ENCODE measurements at places on chromosomes 3 and 15. TPM values are rescaled to one million over a fixed set of nuclear protein-coding genes. Genes with fewer than 3 reads are reported as not detected.

Gene POMGNT2
- 20.9 TPM for polyA plus RNA-seq

Gene ISLR2
- polyA plus RNA-seq = 1.6 TPM

Gene AGTR1
- polyA plus RNA-seq = 23.0 TPM

Gene CRELD1
- polyA plus RNA-seq = 80.5 TPM

Gene MRAS
- 33.5 TPM for polyA plus RNA-seq

Gene EXD1
- polyA plus RNA-seq = not detected

Gene ACTC1
- 1.5 TPM for polyA plus RNA-seq

- no peak for DNase-seq
Observed at GRCh38 chr15:72511536-72511935, 37.4 kb downstream of the ARIH1 start.

DNA sequence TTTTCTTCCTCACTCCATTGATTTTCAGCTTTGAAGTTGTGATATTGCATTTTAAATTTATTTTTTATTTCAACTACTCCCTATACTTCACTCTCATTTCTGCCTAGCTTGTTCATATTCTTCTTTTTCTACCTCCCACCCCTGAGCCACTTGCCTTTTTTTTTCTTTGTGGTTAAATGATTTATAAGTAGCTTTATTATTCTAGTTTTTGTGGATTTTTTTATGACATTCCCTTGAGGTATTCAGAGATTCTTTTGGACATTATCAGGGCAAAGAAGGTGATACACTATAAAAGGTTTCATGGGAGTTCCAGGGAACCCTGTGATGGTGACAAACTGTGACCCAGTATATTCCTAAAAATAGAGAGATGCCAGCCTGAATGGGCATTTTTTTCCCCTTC, 3.3 kb downstream of the C15orf61 start:
- no peak for DNase-seq

DNA sequence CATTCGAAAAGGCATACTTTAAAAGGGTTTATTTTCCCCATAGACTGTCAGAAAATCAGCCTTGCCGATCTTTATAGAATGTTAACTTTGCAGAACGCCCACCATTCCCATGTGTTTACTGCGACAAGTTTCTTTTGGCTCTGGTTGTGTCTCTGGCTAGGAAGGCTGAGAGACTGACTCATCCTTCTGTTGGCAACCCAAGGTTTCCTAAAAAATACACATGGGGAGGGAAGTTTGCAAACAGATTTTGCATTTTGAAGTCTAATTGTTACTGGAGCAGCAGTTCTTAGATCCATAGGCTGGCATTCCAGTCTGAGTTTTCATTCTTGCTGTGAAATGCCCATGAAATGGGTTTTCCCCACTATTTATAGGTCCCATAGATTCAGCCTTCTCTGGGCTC, 37.9 kb upstream of the MINAR1 start:
- no peak for DNase-seq

GRCh38 chr3:81105789-81106488, 655.5 kb downstream of the GBE1 start:
- no peak for DNase-seq

DNA sequence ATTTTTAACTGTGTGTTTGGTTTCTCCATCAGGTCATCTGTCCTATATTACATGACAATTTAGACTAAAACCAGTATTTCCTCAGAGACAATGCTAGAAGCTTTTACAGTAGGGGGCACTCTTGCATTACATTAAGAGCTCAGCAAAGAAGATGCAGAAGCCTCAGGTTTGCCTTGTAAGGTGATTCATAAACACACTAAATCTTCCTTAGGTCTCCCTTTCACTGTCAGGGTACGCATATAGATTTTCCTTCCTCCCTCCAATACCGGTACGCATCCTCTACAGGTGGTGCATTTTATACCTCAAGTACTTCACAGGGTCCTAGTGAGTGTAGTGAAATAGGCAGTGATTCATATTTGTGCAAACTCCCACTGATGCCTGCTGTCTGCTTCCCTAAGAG, 46.5 kb downstream of the CD86 start:
- DNase-seq = peak; percentile 28

DNA sequence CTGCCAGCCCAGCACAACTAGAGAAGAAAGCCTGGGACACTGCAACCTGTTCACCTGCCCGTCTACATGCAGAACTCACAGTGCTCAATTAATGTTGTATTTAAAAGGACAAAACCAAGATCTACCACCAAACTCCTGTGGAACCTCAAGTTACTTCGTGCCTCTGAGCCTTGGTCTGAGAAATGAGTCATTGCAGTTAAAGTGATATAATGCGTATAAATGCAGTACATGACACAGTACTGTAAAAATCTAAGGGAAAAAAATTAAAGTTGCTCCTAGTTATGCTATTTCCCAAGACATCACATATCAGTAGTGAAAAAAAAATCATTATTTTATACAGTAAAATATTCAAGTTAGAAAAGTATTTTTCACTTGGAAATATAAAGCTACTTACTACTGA, 138.9 kb downstream of the ZIC4 start:
- no peak for DNase-seq

DNA sequence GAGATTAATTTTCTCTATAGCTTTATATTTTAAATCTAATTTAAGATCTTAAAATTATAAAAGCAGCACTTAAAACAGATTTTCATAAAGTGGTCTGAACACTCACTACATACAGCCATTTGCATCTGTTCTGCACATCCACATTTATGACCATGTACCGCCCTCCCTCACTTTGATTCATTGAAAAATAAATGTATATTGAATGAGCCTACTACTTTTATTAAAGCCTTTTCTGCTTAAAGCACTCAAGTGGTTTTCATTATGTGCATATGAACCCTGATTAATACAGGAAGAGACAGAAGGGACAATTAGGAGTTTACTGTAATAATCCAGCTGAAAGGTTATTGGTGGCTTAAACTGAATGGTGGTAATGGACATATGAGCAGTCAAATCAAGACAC, 129.4 kb downstream of the DLG1 start:
- no peak for DNase-seq

GRCh38 chr3:95442766-95443165, 1371.6 kb upstream of the EPHA6 start:
- DNase-seq = no peak

GRCh38 chr15:42385206-42385979, 26.1 kb downstream of the CAPN3 start:
- DNase-seq = no peak

- DNase-seq = no peak
Observed at GRCh38 chr3:128439226-128439625, 27.5 kb downstream of the DNAJB8 start.

DNA sequence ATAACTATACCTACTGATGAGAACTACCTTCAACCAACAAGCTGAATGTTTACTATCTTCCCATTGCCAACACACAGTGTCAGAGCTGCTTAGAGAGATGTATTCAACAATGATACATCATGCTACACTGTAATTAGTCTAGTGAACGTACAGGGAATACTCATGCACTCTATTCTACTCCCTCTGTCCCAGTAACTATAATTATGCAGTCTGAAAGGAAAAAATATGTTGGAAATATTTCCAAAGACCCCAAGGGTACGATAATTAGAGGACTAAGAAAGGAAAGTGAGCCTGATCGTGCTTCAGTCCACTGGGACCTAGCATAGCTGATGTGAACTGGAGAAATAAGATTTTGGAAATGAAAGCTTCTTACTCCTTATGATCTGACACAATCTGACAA, 36.9 kb upstream of the FSIP1 start:
- DNase-seq = no peak

DNA sequence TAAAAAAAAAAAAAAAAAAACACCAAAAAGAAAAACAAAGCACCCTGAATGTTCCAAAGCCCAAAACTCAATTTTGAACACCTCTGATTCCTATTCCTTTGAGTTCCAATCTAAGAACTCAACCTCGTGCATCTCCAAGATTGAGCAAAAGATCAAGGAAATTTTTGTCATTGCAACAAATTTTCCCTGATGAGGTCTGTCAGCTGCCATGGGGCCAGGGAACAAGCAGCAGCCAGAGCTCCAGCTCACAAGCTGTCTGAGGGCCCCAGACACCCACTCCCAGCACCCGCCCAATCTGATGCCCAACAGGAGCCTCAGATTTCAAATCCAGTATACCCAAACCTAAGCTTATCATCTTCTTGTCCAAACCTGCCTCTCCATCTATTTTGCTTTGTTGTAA, 87.6 kb upstream of the ACP3 start:
- DNase-seq = no peak

GRCh38 chr15:89677381-89677780, 1.8 kb downstream of the PLIN1 start:
- no peak for DNase-seq

DNA sequence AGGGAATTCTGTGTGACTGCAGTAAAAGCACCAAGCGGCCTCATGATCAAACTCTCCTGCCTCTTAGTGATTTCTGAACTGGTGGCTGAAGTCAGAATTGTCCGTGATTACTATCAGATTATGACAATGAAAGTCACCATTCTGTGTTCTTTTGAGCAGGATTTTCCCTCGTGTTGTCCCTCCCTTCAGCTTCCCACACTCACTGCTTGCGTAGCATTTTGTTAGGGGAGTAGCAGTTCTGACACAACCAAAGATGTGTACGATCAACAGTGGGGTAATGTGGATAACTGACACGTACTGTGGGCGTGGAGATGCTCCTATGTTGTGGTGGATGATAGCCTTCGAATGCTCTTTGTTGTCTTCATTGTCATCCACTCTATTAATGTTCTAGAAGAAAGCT, 67.8 kb upstream of the ICE2 start:
- no peak for DNase-seq

DNA sequence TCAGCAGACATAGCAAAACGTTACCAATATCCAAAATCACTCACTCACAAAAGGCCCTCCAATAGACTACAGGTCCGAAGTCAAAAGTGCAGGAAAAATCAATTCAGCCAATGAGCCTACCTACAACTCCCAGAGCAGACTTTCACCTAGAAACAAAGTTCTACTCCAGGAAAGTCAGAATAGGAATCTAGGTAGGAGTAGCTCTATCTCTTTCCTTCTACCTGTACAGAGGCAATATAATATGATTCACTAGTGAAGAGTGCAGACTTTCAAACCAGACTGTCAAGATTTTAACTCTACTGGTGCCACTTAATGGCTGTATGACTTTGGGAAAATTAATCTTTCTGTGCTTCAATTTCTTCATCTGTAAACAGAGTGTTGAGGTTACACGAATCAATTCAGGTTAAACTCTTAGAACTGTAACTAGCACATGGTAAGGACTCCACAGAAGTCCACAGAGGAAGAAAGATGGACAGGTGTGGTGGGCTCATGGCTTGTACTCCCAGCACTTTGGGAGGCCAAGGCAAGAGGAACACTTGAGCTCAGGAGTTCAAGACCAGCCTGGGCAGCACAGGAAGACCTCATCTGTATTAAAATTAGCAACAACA, 9.4 kb downstream of the DCUN1D1 start:
- no peak for DNase-seq

DNA sequence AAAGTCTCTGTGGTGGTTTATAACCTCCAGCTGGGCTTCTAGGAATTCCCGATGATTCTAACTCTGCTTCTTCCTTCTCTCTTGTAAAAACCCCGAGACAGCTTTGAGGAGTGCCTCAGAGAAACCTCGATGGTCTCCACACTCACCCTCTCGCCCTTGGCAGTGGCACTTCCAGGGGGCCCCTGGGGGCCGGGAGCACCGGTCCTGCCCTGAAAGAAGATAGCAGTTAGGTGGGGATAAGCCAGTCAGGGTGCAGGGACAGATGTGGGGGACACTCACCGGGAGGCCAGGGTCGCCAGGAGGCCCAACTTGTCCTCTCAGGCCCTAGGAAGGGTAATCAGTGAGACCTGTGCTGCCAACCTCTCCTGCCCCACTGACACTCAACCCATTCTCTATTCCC, 9.7 kb downstream of the COL7A1 start:
- DNase-seq = no peak

- DNase-seq = no peak
Observed at GRCh38 chr15:47669221-47669620, 48.1 kb upstream of the SEMA6D start.

All from left renal cortex interstitium (tissue), 4 donors.